Activated T-cell treated with anti-CD3 and anti-CD28 coated beads for 48 hours (primary cell): ENCODE measurements at places on chromosomes 12 and 14.

GRCh38 chr12:4153343-4153892, 120.1 kb upstream of the CCND2 start:
- DNase-seq = peak; percentile 65

DNA sequence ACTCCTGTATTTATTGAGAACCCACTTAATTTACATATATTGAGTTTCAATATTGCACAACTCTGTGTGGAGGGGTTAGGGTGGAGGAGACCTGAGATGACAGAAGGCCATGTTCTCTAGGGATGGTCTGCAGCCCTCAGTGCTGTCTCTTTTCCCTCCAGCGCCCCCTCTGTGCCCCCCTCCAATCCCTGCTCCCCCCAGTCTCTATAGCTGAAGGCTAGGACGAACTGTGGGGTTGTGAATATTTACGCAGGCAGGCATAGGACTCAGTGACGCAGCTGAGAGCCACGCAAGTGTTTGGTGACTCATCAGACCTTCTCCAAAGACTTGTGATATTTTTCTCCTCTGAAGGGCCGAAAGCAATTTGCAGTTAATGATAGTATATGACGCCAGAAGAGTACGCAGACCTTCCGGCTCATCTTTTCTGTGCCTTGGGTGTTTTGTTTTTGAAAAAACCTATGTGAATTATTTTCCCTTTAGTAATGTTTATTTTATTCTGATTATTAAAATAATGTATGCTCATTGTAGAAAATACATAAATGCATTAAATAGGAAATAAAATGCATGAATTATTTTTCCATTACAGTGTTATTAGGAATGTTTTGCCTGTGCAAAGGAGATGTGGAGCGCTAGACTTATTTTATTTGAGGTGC, 85.3 kb downstream of the SLC25A47 start:
- DNase-seq = no peak

DNA sequence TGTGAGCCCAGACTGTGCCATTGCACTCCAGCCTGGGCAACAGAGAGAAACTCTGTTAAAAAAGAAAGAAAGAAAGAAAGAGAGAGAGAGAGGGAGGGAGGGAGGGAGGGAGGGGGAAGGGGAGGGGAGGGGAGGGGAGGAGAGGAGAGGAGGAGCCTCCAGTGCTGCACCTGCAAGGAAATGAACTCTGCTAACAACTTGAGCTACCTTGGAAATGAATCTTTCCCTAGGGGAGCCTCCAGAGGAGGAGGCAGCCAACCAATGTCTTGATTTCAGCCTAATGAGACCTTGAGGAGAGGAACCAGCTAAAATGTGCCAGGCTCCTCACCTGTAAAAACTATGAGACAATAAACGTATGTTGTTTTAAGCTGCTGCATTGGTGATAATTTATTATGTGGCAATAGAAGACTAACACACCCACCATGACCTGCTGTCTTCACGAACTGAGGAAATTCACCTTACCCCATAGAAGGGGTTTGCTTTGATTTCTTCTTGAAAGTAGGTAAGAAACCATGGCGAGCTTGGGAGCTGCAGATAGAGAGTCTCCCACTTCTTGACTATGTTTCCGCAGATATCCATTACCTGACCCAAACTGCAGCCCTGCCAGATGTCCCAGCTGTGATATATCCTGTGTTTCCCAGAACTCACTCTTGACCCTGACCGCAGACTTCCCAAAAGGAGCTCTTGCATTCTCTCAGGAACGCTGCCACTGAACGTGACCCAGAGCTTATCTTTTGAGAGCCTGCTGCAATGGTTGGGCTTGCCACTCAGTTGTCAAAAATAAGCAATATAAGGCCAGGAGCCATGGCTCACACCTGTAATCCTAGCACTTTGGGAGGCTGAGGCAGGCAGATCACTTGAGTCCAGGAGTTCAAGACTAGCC, 31.5 kb upstream of the TMPO start:
- no peak for DNase-seq

- DNase-seq = no peak
Measured at GRCh38 chr14:63328787-63329737, 10.3 kb upstream of the GPHB5 start.

- no peak for DNase-seq
Measured at GRCh38 chr12:56146492-56147460, 5.6 kb upstream of the MYL6B start.

DNA sequence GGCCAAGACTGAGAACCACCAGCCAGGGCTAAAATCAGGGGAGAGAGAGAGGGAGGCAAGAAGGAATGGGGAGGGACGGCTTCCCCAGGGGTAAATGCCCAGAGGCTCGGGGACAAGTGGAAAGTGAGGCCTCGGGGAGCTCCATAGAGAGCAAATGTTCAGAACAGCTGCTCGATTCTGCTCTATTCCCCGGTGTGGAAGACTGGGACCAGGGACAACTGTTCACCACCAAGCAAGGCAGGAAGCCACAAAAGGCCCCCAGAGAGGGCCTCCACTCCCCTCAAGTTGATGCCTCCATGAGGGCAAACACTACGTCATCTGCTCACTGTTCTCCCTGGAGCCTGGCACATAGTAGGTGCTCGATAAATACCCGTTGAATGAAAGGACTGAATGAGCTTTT, 53.5 kb downstream of the IRF2BPL start:
- no peak for DNase-seq

- peak; percentile 37 for DNase-seq
Measured at GRCh38 chr14:87805315-87805723, 187.7 kb downstream of the GALC start.

DNA sequence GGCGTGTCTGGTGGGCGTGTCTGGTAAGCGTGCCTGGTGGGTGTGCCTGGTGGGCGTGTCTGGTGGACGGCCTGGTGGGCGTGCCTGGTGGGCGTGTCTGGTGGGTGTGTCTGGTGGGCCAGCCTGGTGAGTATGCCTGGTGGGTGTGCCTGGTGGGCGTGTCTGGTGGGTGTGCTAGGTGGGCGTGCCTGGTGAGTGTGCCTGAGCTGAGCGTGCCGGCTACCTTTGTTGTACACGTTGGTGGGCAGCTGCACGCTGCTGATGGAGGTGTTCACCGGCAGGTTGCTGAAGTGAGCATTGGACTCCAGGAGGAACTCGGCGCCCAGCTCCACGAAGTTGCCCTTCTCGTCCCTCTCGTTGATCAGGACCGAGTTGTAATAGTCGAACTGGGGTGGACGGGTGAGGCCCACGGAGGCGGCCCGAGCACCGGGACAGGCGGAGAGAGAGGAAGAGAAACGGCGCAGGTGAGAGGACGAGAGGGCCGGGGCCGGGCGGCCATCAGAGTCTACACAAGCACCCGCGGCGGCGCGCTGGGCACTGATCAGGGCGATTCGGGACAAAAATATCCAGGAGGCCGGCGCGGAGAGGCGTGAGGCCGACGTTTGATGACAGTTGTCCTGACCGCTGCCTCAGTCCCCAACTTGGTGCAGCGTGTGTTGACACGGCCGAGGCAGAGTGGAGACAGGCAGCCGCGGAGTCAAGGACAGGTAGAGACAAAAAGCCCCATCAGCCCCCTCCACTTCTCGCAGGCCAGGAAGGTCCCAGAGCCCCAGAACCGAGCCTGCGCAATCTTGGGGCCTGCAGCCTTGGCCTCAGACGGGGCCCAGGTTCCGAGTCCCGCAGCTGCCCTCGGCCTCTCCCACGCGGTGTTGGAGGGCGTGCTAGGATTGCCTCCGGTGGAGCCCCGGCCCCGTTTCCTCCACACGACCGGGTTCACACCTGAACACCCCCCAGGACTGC, 10.5 kb downstream of the CACNA2D4 start:
- peak; percentile 18 for DNase-seq

DNA sequence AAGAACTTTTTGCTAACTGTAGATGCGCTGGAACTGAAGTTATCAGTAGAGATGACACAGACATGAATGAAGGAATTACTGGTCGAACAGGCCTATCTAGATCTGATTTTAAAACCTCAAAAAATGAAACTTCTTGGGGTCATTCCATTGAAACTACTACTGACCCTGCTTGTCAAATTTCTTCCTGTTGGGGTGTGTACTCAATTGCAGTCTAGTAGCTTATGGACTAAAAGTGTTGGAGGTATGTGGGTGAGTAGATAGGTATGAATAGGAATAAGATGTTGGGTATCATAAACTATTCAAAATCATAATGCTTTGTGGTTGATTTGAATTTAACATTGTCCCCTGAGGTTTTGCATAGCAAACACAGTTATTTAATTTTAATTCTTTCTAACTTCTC, 9.2 kb downstream of the APOLD1 start:
- no peak for DNase-seq

GRCh38 chr12:4056910-4057845, 184.0 kb upstream of the PARP11 start:
- no peak for DNase-seq

DNA sequence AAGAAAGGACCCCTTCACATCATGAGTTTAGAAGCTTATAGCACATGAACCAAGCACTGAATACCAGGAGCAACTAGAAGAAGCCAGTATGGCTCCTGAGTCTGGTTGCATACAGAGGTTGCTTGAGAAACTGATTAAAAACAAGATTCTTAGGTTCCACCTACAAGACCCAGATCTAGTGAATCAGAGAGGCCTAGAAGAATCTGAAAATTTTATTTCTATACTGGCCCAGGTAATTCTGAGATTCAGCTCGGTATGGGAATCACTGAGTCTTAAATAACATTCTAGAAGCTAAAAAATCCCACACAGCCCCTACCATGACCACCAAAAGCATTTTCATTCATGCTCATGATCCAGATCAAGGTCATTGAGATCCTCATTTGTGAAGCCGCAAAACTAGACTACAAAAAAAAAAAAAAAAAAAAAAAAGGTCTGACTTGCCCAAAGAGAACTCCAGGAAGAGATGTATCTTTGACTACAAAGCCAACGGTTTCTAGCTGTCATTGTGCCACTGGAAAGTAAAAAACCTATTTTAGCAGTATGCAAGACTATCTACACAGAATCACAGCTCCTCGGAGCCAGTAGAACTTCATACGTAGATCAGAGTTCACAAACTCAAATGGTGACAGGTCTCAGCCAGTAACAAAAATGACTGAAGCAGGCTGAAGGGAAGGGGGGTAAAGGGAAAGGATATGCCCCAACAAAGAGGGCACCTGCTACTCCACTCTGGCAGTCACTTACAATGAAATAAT, 168.4 kb upstream of the EGLN3 start:
- no peak for DNase-seq

DNA sequence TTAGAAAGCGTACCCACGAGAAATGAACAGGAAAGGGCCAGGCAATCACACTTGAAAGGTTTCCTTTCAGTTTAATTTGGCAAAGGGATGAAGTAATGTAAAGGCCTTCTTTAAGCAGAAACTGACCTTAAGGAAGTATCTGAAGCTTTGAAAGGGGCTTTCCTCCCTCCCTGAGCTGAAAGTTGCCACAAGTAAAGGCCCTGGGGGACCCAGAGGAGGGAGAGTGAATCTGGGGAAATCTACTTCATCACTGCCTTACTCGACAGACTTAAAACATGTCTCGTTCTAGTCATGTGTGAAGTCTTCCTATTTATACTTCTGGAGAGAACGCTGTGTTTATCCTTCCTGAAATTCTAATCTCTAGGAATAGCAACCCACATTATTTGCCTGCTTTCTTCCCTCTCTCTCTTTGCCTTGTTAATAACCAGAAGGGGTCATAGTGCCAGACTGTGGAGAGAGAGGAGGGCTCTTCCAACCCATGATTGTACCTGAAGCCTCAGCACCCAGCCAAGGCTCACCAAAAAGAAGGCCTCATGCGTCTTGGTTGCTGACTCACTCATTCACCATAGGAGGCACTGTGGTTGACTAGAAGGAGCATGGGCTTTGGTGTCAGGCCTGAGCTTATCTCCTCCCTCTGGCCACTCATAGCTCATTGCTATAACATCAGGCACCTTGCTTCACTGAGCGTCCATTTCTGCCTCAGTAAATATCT, 10.2 kb upstream of the GPX2 start:
- DNase-seq = no peak

- no peak for DNase-seq
Measured at GRCh38 chr12:39062266-39062996, 157.0 kb upstream of the CPNE8 start.

DNA sequence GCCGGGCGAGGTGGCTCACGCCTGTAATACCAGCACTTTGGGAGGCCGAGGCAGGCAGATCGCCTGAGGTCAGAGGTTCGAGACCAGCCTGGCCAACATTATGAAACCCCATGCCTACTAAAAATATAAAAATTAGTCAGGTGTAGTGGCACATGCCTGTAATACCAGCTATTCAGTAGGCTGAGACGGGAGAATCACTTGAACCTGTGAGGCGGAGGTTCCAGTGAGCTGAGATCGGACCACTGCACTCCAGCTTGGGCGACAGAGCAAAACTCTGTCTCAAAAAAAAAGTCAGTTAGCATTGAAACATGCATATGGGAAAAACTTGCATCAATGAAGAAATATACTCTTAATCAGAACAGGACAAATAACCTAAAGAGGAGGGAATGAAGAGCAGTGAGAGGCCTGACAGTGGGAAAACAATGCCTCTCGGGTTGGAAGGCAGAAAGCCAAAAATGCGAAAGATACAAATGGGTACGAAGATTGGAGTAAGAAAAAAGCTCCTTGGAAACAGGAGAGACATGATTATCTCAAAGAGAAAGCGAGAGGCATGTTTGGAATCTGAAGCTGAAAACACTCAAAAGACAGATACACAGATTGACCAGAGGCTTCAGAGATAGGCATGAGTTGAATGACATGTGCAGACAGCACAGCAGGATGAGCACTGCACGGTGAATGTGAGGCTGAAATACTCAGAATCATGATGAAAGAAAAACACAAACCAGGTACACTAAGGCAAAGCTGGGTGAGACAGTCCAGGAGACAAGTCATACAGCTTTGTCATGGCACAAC, 30.6 kb downstream of the RESF1 start:
- DNase-seq = no peak

DNA sequence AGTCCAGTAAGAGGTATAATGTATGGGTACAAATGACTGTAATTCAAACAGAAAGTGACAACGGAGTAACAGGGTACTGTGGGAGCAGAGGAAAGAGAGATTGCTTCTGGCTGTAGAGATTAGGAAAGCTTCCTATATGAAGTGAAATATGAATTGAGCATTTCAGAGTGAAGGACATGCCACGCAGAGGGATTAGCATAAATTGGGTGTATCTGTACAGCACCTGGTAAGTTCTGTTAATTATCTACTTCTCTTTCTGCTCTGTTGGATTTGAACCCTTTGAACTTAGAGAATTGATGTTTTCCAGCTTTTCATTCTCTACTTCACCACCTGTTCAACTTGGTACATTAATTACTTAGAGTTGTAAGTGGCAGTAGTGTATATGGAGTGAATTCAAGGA, 8.8 kb downstream of the STK38L start:
- no peak for DNase-seq

GRCh38 chr12:121839993-121840761, 18.5 kb downstream of the HPD start:
- DNase-seq = no peak
